ENCODE measurements at places on chromosomes 4 and X.

GRCh38 chr4:26978387-26979053 lies 117.9 kb downstream of the STIM2 start:
- DNase-seq, result no peak

- DNase-seq, result no peak
Measured at GRCh38 chr4:72525938-72526337, 43.1 kb downstream of the ADAMTS3 start.

DNA sequence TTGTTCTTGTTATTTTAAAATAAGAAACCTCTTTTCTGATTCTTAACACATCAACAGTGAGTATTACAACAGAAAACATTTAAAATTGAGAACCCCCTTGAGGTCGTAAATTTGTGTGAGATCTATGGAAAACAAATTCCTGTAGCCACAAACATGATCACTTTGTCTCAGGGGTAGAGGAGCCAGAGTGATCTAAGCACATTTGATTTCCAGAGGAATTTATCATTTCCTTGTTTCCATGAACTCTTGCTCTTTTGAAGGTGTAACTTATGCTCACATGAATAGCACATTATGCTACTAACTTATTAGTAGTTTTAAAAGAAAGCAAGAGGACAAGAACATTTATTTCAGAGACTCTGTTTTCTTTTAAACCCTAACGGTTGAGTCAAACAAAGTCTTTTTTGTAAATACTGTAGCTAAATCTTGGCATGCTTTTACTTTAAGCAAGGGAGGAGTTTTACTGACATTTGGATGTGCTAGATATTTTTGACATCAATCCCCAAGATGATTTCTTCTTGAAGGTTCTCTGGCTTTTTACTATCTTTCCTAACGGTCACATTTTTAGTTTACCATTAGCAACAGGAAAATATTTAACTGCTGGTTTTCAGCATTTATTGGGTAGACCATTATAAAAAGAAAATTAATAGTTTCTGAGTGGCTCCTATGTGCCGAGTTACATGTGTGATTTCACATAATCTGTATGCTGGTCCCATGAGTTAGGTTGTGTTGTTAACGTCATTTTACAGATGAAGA lies 27.9 kb upstream of the ZCCHC12 start:
- DNase-seq, result no peak

GRCh38 chr4:108693211-108693610 lies 42.8 kb downstream of the OSTC start:
- DNase-seq, result no peak
